ENCODE measurements at places on chromosomes 6 and 20.

DNA sequence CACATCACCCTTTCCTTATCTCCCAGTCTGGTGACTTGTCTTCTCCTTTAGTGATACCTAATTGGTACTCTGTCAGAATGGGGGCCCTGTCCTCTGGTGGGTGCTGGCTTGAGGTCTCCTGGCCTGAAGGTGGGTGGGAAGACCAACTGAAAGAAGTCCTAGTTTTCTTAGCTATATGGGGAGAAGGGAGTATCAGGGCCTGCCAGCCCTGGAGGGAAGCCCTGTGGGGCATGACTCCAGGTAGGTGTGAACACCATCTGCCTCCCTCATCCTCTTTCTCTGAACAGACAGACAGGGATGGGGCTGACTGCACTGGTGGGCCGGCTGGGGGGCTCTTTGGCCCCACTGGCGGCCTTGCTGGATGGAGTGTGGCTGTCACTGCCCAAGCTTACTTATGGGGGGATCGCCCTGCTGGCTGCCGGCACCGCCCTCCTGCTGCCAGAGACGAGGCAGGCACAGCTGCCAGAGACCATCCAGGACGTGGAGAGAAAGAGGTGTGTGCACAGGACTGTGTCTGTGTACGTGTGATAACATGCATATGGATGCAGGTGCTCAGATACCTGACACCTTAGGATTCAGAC is 4.8 kb downstream of the CRIP3 start:
- DNase-seq, result no peak

DNA sequence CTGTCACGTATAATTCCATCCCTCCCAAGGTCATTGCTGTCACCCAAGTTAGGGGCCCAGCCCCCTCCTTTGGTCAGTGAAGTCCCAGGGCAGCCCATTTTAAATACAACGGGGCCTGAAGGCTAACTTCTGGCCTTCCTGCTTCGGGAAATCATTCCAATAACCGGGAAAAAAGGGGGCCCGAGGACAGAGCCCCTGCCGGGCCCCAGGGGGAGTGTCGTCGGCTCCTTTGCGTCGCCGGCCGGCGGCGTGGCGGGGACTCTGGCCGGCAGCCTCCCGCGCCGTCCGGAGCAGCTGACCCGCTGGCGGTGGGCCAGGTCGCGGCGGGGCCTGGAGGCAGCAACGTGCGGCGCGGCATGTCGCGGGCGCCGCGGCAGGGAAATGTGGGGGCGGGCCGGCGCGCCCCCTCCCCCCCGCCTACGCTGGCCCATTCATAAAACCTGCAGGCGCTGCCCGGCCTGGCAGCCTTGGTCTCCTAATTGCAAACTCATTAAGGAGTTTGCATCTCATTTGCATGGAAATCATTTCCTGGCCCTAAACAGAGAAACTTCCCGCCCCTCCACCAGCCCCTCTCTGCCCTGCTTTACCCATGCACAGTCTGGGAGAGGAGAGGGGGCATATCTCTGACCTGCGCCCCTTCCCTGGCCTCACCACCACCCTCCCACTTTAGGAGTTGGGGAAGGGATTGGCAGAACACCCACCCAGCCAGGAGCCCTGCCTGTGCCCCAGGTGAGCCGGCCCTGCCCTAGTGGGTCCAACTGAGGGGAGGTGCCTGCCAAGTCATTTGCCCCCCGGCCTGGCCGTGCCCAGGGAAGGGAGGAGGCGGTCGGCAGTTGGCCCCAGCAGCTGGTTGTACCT is 50.7 kb downstream of the MRPL14 start:
- DNase-seq, result peak; percentile 68

DNA sequence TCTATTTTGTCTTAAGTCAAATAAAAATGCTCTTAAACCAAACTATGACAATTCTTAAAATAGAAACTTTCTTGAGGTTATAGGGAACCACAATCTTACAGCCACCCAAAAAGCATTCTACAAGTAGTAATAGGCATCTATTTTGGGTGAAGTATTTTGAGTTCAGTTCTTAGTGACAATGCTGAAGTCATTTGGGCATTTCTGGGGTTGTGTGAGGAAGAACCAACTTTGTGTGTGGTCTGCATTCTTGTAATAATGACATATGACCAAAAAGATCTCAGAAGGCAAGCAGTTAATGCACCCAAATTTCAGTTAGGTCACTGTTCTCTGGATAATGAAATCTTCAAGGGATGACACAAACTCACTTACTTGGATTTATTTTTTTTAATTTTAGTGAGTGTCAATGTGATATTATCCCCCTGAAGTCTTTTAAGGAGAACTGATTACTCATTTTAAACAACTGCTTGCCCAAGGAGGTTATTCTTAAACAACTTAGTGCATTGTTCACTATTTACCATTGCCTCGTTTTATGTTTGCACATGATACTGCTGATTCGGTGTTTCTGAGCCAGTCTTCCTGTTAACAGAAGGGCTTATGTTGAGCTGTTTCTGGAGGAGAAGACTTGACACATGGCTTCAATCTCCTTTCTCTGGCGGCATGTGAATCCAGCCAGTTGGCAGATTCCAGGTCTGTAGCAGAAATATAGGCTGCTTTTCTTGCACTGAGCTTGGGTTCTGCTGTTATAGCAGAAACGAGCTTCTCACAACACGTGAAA is 618.9 kb downstream of the BCKDHB start:
- peak; percentile 15 for DNase-seq

- no peak for DNase-seq
Measured at GRCh38 chr20:38110525-38111178, 54.4 kb downstream of the TGM2 start.

- DNase-seq, result no peak
Measured at GRCh38 chr6:109671733-109672132, 19.3 kb downstream of the AK9 start.

GRCh38 chr20:13041574-13042457 is 33.0 kb downstream of the SPTLC3 start:
- no peak for DNase-seq

DNA sequence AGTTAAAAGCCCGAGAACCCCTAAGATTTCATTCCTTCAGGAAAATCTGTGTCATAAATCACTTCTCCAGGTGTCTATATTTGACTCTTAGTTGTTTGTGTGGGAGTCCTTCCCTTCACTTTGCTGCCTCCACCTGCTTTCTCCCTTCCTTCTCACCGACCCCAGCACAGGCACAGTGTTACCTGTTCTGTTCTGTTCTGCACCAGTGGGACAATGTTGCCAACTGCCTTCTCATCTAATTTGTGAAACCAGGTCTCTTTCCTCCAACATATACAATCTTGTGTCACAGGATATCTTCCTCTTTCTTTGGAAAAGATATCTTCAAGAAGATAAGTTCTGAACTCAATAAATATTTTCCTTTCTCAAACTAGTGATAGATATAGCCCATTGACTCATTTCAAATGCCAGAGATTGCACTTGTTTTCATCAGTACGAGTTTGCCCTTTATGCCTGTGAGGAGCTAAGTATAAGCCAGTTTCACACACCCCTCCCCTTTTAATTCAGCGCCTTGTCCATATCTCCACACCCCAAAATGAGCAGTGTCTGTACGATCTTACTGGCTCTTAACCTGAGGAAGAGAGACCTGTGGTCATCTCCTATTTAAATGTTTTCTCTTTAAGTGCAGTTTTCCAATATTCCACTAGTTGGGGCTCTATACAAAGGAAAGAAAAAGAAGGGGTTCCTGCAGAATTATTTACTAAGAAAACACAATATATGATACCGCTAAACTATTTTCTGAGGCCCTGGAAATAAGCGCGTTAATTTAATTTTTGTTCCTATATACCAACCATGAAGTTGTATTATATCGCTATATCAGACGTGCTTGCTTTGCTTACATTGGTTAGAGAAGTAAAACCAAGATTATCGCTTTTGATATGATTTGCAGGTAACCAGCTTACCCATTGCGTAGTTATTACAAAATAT is 81.6 kb upstream of the PREP start:
- DNase-seq, result peak; percentile 45

DNA sequence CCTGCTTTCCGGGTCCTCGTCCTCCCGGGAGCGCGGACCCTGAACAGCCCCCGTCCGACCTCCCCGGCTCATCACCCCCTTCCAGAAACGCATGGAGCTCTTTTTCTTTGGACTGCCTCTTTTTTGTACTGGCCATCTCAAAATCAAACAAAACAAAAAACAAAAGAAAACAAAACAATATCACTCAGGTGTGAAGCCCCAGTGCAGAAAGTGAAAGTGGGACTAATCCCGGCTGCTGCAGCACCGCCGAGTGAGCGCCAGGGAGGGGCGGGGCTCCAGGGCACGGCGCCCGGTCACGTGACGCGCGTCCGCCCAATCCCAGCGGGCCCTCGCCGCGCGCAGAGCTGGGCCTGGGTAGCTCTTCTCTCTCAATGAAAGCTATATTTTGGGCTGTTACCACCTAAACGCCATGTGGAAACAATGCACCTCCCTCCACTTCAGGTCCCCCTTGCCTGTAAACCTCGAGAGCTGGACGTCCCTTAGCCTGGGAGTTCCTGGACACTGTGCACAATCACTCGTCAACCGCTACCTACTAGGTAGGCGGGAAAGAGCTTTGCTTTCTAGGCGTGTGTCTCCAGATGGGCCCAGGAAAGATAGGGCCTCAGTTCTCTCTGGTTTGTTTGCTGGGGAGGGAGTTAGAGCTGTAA is 93.7 kb upstream of the PRDM1 start:
- peak; percentile 89 for DNase-seq

GRCh38 chr6:39287601-39288000 is 26.6 kb downstream of the KCNK17 start:
- DNase-seq, result no peak

Data from RPMI8226 (cell line).